ENCODE measurements at places on chromosomes 5 and 9. TPM values are rescaled to one million over a fixed set of nuclear protein-coding genes. Genes with fewer than 3 reads are reported as not detected.

MYORG gene
- 8.5 TPM for total RNA-seq

GPR150 gene
- not detected for total RNA-seq

CTNND2 gene
- not detected for total RNA-seq

CCNO gene
- total RNA-seq: 12.1 TPM

ZNF608 gene
- total RNA-seq: 5.6 TPM

HAVCR2 gene
- 0.07 TPM for total RNA-seq

FAM78A gene
- total RNA-seq: 3.4 TPM

C8G gene
- total RNA-seq: 2.1 TPM

NIM1K gene
- 0.44 TPM for total RNA-seq
